ENCODE measurements at places on chromosomes 1 and 21.

DNA sequence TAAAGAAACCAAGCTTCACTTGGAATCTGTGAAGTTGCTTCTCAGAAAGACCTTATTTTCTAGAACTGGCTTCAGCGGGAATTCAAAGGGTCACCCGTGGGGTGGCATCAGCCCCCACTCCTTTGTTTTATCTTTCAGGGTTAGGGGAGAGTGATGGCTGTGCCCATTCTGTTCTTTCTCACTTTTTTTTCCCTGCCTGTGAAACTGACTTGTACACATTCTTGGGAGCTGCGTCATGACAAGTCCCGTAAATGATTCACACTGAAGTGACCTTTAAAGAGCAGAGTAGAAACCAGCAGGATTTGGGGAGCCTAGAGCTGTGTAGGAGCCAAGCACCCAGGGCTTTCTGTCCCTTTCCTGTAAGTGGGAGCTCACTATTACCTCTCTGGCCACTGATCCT is 43.8 kb downstream of the SLC44A3 start:
- DNase-seq: no peak

- no peak for DNase-seq
Observed at GRCh38 chr21:37792046-37792445, 124.2 kb downstream of the KCNJ6 start.

DNA sequence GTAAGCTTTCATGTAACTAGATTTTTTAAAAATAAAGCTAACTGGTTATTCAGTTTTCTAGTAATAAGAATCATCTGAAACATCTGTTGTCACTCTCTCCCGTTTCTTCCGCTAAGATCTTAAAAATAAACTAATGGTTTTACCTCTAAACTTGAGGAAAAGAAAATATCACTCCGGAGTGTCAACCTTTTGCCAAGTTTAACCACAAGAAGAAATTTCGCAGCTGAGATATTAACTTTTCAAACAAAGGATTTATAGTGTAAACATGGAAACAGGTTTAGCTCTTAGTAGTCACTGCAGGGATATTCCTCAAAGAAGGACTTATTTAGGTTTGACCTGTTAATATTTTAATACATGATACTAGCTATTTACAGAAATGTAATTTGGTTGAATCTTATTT is 954.9 kb downstream of the ADGRL2 start:
- no peak for DNase-seq

DNA sequence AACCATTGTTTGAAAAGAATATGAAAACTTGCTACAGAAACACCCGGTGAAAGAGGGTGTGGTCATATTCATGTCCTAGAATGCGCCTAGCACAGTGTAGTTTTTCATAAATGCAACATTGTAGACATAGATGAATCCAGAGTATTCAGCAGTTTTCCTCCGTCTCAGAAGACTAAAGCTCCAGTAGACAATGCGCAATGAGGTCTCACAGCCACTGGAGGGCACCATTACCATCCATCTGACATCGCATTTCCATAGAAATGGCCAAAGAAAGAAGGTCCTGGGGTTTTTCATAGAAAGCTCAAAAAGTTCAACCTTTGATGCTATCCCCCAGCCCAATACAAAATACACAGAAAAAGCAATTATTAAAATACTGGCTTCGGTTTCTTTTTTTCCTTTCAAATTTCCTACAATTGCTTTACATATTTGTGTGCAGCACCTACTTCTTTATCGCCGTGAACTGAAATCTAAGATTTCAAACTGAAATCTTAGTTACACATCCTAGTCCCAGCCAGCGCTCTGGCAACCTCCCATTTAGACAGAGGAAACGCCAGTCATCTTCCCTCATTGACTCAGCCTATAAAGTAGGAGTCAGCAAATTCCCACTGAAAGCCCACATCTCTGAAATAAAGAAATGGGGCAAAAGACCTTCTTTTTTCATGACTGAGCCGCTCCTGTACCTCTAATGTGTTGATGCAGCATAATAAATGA is 3.9 kb upstream of the CD58 start:
- DNase-seq: peak; percentile 72

- DNase-seq: no peak
Observed at GRCh38 chr1:203839081-203839480, 22.3 kb upstream of the SNRPE start.

DNA sequence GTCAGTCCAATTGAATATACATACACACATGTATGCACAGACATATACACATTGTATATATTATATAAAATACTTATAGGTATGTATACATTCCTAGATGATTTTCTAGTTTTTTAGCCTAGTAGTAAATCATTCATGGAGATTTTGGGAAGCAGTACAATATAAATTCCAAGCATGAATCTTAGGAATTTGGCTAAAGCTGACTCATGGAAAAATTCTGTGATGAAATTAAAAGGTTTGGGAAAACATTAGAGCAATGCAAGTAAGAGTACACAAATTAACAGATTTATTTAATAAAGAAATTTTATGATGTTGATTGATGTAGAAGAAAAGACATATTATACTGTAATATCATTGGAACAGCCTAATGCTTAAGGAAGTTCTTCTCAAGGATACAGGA is 43.7 kb upstream of the PTGFR start:
- DNase-seq: no peak

- no peak for DNase-seq
Observed at GRCh38 chr1:203860396-203861025, 888 bp upstream of the SNRPE start.

DNA sequence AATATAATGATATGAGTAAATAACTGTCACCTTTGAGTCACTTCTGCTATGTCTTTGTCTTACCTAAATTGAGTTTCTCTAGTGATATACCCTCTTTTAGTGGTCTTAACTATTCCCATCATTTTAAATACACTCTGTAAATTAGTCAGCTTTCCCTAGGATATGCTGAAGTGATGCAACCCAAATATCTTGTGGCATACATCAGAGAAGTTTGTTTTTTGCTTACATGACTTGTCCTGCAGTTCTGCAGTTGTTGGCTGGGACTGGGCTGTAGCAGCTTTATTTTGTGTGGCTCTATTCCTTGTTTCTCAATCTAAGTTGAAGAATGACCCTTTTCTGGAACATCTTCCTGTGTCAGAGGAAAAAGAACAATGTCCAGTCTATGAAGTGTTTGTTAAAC is 76.4 kb downstream of the TTC3 start:
- no peak for DNase-seq

DNA sequence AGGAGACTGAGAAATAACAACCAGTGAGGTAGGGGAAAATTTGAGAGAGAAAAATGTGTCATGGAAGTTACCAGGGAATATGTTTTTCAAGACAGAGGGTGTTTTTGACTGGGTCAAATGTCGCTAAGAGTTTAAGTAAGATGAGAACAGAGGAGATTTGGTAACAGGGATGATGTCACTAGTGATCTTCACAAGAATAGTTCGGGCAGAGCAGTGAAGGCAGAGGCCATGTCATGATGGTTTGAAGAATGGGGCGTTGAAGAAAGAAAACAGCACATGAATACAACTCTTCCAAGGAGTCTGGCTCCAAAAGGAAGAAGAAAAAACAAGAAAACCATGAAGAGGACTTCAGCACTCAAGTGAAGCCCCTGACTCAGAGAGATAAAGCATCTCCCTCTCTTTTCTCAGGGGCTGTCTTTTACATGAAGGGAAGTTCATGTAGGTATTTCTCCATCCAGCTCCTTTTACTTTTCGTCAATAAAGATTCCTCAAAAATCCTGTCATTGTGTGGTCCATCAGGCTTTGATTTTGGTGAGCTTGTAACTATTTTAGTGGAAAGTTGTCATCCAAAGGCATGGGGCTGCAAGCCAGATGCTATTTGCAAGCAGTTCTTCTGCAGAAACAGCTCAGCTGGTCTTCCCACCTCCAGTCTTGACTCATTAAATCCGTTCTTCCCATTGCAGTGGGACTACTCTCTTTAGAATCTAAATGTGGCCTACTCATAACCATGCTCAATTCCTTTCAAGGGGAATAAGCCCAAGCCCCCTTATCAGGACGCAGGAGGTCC is 397.3 kb downstream of the LMX1A start:
- no peak for DNase-seq

DNA sequence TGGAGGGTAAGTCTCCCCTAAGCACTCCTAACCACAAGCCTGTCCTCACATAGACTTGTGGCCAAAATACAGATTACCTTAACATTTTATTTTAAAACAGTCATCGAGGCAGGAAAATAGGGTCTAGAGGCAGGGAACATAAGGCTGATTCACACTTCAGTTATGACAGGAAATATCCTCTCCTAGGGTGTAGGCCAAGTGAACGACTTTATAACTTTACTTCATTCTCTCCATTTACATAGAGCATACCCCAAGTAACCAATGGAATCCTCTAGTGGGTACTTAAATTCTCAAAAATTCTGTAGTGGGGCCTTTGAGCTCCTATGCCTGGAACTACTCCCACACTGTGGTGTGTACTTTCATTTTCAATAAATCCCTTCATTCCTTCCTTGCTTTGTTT is 113.0 kb downstream of the WDR3 start:
- no peak for DNase-seq

- peak; percentile 5 for DNase-seq
Observed at GRCh38 chr1:108512239-108513043, 47.5 kb upstream of the EEIG2 start.

DNA sequence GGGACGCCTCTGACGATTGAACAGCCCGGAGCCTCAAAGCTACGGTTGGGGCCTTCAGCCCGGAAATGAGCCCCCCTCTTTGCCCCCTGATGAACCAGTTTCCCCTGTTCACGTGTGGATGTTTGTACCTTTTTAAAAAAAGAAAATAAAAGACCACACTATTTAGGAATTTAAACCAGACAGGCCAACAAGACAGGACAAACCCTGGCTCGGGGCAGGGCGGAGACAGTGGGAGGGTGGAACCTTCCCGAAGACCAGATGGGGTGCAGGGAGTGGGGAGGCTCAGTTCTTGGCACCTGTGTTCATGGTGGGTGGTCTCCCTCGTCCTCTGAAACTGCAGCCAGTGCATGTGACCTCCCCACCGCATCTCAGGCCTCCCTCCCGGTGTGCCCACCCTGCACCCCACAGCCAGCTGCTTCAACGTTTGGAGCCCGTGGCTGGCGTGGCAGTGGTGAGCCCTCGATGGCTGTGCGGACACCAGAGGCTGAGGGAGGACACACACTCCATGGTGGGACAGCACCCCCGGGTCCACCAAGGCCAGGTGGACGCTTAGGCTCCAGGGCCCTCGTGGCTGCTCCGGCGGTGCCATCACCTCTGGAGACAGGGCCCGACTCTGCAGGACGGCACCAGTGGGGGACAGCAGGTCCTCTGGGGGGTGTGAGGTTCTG is 45.6 kb downstream of the COL18A1 start:
- no peak for DNase-seq

- DNase-seq: no peak
Observed at GRCh38 chr1:5845376-5845775, 146.8 kb downstream of the NPHP4 start.

GRCh38 chr1:77983997-77984355 is 5.1 kb upstream of the FUBP1 start:
- DNase-seq: no peak

GRCh38 chr1:97814121-97814520 is 106.7 kb downstream of the DPYD start:
- no peak for DNase-seq

DNA sequence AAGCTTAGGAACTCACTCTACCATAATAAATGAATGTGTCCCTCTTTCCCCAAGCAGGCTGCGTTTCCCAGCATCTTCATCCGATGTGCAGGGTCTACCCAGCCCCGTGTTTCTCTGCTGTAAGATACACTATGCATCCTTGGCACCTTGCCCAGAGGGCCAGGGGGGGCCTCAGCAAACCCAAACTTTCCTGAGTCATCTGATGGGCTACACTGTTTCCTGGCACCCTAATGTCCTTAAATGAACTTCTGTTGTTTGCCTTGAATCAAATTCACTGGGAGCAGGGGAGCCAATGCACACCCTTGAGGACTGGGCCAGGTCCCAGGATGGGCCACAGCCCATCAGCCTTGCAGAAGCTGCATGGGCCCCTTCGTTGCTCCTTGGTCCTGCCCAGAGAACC is 145.5 kb downstream of the IGSF21 start:
- DNase-seq: no peak

DNA sequence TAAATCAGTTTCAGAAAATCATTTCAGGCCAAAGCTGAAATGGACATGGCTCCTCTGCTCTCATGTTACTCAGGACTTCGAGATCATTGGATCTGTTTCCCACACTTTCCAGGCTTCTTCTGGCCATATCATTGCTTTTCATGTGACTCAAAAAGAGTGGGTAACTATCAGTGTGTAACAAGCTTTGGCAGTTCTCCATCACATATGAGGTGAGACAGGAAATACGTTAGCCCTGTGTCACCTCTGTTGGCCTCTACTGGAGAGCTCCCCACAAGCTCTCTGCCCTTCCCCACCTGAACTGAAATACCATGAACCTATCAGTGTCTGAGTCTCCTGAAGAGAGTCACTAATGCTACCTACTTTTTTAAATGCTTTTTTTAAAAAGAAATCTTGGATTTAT is 128.2 kb downstream of the LBR start:
- no peak for DNase-seq

- no peak for DNase-seq
Observed at GRCh38 chr1:7886405-7886745, 33.5 kb upstream of the UTS2 start.

- DNase-seq: no peak
Observed at GRCh38 chr1:49364676-49365075, 588.0 kb upstream of the BEND5 start.

DNA sequence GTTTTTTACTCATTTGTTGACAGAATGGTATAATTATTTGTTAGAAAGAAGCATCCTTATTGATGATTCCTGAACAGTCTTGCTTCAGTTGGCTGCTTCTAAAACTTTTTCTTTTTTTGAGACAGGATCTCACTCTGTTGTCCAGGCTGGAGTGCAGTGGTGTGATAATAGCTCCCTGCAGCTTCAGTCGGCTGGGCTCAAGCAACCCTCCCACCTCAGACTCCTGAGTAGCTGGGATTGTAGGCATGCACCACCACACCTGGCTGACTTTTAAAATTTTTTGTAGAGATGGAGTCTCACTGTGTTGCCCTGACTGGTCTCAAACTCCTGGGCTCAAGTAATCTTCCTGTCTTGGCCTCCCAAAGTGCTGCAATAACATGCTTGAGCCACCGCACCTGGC is 38.8 kb downstream of the MACF1 start:
- no peak for DNase-seq

DNA sequence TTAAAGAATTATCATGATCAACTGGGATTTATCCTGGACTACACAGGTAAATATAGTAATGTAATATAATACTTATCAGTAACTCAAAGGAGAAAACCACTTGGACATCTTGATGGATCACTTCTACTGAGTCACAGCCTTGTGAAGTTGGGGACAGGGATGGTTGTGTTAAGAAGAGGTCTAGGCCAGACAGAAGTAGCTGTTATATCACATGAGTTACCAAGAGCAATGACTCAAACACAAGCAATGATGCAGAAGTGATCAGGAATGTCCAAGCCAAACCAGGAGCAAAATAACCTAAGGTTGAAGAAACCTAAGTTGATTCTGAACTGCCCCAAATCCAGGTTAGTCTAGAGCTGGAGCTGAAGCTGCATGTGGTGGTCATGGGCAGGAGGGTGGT is 424.5 kb upstream of the DAB1 start:
- DNase-seq: no peak

- no peak for DNase-seq
Observed at GRCh38 chr1:68459796-68460195, 10.0 kb upstream of the RPE65 start.

GRCh38 chr21:46264690-46265144 is 20.7 kb downstream of the MCM3AP start:
- DNase-seq: no peak

- DNase-seq: no peak
Observed at GRCh38 chr1:92795166-92795565, 10.3 kb upstream of the EVI5 start.

GRCh38 chr1:56065729-56066128 is 513.6 kb downstream of the PLPP3 start:
- DNase-seq: no peak

- DNase-seq: no peak
Observed at GRCh38 chr1:16183765-16184556, 28.1 kb upstream of the EPHA2 start.
